Hematopoietic multipotent progenitor cell treated with erythropoietin and hydrocortisone succinate and interleukin-3 and kit ligand, for 8 days (in vitro differentiated cells): ENCODE measurements at places on chromosomes 13 and 19.

DNA sequence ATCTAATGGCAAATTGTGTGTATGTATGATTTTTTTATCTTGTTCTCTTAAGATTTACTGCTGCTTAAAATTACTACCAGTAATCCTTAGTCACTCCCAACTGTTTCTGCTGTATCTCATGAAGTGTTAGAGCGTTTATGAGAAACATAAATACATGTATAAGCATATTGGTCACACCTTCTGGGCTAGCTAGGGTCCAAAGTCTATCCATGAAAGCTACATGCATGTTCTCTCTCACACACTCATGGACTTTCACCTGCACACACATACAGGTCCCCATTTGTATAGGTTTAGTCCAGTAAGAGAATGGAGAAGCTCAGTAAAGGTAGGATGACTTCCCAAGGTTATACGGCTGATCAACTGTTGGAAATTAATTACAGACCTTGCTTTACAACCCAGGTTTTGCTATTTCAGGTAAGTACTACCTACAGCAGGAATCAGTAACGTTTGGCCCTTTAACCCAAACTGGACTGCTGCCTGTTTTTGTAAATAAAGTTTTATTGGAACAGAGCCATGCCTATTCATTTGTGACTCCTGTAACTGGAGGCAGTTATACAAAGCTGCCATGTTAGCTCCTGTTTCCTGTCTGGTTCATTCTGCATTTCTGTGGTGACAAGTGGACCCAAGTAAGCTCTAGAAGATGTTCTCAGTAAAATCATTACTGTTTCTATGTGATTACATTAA is 15.3 kb downstream of the METTL21C start:
- DNase-seq = no peak

DNA sequence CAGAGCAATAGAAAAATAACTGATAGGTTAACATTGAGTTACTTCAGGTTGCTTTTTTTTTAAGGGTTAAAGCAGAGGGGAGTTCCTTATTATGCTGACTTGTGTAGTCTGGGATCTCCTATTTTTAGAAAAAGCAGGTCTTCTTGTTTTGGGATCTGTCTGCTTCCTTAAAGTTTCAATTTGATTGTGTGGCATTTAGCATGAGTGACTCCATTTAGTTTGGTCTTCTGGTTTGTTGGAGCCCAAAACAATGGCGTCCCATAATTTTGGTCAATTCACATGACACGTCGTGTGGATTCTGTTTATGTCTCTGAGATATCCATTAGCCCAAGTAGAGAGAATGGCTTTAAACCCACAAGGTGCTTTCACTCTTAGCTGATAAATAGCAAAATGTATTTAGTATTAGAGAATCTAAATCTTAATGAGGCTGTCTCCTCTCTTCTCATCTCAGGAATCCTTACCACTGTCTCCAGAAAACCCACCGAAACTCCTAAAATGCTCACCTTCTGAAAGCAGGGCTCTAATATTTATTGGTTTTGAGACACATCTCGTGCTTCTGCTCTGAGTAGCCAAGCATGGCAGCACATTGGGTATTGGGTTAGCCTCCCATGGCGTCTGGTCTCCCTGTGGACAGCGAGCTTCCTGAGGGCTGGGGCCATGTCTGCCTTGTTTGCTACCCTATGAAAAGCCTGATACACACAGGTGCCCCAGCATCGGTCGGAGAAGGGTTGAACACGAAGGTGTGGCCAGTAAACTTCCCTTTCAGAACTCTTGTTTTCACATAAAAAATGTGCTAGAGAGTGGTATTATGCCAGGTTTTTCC is 67.2 kb upstream of the GPR183 start:
- DNase-seq = no peak

GRCh38 chr13:81283062-81283461 is 942.1 kb upstream of the SPRY2 start:
- DNase-seq = no peak

DNA sequence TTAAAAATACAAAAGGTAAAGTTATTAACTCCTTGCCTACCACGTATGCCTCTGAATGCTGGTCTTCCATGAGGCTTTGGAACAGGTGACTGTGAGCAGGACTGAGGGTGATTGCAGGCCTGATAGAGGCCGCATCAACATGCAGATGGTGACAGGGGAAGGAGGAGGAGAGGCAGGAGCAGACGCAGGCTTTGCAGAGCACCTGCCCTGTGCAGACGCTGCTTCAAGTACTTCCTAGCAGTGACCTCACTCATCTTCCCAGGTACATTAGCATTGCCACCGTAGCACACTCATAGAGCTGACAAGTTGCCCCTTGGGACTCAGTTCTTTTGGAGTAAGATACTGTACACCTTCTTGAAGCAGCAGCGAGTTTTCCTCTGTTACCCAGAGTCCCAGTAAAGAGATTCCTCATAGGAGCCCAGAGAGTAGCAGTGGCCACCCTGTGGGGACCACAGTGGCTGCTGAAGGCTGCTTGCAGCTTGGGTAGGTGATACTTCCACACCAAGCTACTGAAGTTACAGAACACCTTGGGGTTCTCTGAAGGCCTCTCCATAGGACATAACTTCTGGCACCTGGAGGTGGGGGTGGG is 56.0 kb downstream of the ZNF536 start:
- no peak for DNase-seq

- DNase-seq = no peak
Measured at GRCh38 chr19:49196527-49197240, 39.1 kb downstream of the TRPM4 start.

GRCh38 chr19:6416658-6417405 is 7.8 kb downstream of the KHSRP start:
- DNase-seq = no peak

- DNase-seq = peak; percentile 49
Measured at GRCh38 chr13:113836768-113837559, 26.9 kb downstream of the GAS6 start.

DNA sequence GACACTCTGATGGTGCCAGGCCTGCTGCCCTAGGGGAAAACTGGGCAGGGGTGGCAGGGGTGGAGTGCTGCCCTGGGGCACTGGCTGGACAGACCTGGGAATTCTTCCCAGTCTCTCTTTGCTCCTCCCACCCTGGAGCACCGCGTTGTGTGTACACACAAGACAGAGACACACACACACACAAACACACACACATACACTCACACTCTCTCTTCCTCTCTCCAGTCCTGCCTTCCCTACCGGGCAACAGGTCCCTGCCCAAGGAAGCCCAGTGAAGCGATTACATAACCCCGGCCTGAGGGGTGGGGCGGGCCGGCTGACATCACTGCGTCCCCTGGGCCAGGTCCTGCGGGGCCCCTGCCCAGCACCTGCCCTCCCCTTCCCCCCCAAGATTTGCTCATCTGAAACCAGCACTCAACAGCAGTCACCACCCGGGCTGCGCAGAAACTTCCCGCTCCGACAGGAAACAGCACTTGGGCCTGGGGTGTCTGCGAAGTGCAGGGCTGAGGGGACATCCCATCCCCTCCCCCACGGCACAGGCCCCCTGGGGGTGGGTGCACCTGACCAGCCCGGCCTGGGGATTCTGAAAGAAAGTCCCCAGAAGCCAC is 1.2 kb downstream of the MKNK2 start:
- DNase-seq = peak; percentile 58

- no peak for DNase-seq
Measured at GRCh38 chr13:100203696-100204367, 114.9 kb downstream of the PCCA start.

DNA sequence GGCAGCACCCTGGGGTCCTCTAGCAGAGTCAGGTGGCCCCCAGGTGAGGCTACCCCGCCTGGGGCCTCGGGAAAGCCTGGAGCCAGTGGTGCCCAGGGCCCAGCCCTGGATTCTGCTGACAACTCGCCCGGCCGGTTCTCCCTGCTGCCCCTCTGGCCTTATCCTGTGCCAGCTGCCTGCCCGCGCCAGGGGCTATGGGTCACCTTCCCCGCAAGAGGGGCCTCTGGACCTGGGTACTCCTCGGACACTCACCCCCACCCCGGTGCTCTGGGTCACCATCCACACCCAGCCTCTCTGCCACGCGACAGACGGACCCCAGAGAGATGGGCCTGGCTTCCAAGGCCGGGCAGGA is 24.0 kb downstream of the ZBTB7A start:
- no peak for DNase-seq

DNA sequence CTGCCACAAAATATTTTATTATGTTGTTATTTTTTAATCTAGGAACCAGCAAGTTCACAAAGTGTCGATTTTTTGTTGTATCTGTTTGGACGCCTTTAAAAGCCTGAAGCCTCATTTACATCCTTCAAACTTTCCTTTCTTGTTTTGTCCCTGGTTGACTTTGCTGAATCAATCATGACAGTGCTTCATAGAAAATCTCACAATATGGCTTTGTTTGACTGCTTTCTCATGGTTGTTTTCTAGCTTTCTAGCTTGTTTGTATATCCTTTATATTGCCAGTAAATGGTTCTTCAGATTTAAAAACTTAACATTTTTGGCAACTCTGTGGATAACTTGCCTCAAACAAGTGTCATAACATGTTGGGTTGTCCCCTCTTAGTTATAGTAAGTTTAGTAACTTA is 84.1 kb upstream of the ATXN8OS start:
- DNase-seq = no peak

GRCh38 chr19:13229246-13229645 is 79.0 kb downstream of the IER2 start:
- no peak for DNase-seq

DNA sequence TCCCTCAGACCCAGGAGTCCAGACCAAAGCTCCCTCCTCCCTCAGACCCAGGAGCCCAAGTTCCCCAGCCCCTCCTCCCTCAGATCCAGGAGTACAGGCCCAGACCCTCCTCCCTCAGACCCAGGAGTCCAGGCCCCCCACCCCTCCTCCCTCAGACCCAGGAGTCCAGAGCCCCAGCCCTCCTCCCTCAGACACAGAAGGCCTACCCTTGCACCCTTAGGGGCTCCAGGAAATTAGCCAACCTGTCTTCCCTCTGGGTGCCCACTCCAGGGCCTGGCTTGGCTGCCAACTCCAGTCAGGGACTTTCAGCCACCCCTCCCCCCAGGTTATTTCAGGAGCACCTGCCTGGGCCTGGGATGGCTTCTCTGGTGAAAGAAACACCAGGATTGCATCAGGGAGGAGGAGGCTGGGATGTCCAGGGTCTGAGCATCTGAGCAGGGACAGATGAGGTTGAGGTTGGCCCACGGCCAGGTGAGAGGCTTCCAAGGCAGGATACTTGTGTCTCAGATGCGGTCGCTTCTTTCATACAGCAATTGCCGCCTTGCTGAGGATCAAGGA is at the start of gene FGF21:
Gene FGF21 (plus strand): TSS at position 441 of the 558 bp plus-strand sequence. CDS start 713 bp downstream, outside the sequence.
- peak; percentile 45 for DNase-seq

DNA sequence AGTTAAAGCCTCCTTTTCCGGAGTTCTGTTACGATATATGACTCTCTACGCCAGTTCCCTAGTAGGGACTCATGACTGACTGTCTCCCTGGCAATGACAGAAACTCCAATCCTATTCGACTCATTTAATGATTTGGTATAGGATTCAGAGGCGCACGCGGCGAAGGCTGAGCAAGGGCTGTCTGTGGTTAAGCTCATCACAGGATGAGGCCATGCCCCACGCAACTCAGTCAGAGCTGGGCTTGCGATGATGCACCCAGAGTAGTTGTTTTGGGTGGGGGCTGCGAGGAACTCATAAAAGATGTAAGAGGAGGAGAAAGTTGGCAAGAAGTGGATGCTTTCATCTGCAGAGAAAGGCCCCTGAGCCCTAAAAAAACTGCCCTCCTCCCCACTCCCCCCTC is 468 bp upstream of the SERTM1 start:
- no peak for DNase-seq

- DNase-seq = no peak
Measured at GRCh38 chr13:51581148-51581820, 3.0 kb upstream of the WDFY2 start.

GRCh38 chr13:77299587-77299986 is 27.3 kb downstream of the MYCBP2 start:
- no peak for DNase-seq

DNA sequence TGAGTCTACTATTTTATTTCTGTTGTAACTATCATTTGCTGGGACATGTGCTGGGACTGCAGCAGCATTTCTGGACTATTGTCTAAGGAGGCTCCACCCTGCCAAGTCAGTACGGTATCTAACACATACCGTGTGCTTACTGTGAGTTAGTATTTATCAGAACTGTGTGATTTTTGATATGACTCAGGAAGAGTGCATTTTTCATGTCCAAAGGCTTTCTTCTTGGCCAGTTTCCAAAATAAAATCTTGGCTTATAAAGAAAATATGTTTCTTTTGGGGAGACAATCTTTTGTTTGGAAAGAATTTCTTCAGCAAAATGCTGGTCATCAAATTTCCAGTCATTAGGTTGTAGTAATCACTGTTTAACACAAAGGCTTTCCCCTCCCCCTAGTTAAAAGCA is 11.6 kb downstream of the PARP4 start:
- DNase-seq = peak; percentile 84

- no peak for DNase-seq
Measured at GRCh38 chr13:30143666-30144400, 163.5 kb downstream of the KATNAL1 start.

GRCh38 chr13:39530916-39531315 is 72.1 kb downstream of the LHFPL6 start:
- no peak for DNase-seq

- no peak for DNase-seq
Measured at GRCh38 chr13:42412812-42413483, 141.0 kb downstream of the AKAP11 start.

DNA sequence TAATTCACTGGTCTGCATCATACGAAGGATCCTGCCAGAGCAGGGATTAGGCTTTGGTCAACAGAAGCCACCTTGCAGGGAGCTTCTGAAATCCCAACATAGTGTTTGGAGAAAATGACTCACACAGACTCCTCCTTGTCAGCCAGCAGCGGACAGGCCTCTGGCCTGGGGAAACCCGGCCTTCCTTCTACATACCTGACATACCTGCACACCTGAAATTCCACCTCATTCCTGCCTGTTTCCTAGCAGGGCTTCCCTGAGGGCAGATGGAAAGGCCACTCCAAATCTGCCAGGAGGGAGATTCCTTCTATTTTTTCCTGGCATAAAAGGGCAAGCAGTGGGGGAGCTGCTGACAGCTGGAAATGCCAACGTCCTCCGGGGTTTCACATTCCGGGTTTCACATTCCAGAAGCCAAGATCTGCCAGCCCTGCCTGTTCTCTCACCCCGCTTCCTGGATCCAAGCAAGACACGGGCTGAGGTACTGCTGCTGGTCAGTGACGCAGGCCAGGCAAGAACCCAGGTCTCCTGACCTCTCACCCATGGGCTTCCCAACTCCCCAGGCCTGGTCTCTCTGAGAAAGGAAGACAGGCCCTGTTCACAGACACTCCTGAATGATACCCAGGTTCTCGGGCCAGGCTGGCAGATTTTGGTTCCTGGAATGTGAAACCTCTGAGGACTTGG is 18.2 kb upstream of the IGFL1 start:
- no peak for DNase-seq

DNA sequence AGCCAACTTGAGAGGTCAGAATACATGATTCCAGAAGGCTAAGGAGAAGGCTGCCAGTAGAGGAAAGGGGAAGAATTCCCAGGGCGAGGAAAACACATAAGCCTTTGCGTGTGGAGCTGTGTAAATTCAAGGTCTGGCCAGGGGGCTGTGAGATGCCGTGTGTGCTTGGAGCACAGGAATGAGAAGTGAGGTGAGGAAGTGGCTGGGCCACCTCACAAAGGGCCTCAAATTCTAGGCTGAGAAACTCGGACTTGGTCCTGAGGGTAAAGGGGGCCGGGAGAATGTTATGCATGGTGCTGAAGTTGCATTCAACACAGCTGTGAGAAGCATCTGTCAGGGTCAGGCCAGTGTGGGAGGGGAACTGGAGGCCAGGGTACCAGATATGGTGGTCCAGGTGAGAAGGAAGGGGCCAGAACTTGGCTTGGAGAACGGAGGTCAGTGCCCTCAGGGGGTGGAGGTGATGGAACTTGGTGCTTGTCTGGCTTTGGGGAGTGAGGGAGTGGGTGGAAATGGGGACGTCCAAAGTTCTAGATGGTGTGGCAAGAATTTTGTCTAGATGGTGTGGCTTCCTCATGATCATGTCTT is 4.9 kb upstream of the ZNF580 start:
- DNase-seq = no peak
